AG08395 (cell line): ENCODE measurements at places on chromosomes 12 and 14.

DNA sequence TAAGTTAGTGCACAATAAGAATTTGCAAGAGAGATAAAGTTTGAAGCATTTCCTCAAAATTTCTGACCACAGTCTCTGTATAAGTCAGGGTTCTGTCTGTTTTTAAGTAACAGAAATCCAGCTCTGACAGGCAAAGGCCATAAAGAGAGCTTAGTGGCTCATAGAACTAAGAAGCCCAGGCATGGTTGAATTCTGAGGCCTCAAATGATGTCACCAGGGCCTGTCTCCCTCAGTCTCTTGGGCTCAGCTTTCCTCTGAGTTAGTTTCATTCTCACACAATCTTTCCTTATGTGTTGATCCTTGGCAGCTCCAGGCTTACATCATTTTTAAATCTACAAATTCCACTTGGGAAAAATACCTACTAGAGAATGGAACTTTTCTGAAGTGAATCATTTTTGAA is 173.4 kb upstream of the ATP2B1 start:
- peak; percentile 38 for DNase-seq

- DNase-seq = peak; percentile 46
These were observed 16.5 kb upstream of the LUM start for GRCh38 chr12:91127751-91128150.

DNA sequence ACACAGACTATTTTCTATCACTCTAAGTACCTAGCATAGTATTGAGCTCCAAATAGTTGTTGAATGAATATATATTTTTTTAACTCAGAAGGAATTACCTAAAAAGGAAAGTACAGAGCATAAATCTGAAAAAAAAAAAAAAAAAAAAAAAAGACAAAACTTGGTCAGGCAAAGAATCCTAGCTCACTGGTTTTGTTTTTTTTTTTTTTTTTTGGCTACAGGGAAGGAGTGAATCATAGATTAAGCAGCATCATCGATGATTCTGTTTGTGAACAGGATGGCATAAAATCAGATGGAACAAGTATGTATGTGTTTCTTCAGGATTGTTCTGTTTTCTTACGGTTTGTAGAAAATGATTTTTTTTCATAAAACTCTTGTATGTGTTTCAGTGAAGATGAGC is 66.1 kb upstream of the BCAT1 start:
- no peak for DNase-seq

DNA sequence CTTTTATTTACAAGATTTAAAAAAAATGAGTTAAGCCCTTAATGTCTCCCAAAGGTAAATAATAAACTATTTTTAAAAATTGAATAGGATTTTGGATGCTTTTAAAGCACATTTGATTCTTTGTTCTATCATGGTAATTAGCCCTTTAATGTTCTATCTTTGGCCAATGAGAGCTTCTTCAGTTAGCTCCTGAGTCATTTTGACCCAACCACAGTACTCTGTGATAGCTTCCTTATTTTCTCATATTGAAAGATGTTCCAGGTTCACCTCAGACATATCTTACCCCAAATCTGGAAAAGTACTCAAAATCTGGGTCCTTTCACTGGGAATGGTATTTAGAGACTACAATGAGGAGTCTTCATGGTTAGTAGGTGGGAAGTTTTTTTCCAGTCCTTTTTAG is 98.0 kb downstream of the MYRFL start:
- DNase-seq = no peak

DNA sequence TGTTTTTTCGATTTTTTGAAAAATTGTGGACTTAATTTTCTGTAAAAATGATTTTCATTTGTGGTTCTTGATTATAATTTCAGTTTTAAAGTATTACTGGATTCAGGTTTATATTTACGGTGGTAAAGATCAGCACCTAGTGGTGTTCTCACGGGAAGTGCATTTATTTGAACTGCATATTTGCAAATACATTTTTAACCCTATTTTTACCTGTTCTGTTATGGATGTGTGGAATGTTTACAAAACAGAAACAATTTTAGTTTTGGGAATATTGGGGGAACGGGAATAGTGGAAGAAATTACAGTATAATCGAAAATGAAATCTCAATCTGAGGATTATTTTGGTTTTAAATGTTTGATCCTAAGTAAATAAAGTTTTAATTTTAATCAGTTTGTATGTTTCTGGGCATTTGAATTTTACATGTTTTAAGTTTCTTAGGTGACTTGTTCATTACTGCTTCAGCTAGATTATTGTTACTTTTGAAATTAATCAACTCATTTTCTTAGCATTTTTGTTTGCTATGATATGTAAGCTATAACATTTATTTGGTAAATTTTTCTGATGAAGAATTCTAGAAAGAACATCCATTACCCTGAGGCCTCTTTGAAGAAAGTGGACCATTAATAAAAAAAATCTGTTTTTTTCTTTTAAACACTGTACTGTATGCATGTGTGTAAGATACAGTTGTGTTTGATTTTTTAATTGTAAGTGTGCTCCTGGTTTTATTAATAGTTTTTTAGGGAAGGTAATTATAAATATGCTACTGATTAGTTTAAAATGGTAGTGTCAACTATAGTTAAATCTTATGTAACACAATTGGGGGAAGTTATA is 942 bp downstream of the ATF7IP start:
- no peak for DNase-seq

DNA sequence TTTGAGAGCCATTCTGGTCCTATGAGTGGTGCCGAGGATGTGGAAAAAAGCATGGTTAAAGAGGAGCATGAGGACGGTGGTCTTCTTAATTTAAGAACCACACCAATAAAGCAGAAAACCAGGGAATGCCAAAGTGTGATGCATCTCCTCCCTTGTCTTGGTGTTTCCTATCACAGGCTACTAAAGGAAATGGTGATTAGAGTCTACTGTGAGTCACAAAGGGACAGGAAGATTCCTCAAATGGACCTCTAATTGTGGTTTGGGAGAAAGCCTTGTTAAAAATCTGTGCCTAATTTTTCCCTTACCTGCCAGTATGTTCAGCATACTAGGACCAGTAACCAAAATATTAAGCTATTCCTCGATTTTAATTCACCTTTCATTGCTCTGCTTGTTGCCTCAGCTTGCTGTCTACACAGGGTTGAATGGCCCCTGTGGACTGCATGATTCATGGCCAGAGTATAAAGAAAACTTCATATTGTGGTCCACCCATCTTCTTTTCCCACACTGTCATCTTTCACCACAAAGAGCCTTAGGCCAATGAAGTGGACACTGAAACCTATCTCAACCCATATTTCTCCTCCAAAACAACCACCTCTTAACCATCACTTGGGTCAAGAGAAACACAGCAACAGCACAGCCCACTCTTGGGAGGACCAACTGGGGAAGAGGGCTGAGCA is 38.8 kb downstream of the DIO2 start:
- peak; percentile 9 for DNase-seq

- no peak for DNase-seq
These were observed 38.4 kb downstream of the AKAP6 start for GRCh38 chr14:32367516-32367915.

- no peak for DNase-seq
These were observed 209.2 kb downstream of the PHLDA1 start for GRCh38 chr12:75822416-75822815.

DNA sequence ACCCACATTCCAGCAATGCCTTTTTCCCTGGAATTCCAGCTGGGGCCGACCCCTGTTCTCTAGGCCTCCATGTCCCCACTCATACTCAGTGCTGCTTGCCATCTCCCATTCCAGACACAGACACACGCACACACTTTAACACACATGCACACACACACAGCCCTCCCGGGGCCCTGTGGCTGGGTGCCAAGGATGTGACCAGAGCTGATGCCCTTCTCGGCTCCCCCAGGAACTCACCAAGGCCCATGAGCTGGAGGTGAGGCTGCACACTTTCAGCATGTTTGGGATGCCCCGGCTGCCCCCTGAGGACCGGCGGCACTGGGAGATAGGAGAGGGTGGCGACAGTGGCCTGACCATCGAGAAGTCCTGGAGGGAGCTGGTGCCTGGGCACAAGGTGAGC is 4.3 kb downstream of the PLEKHG6 start:
- DNase-seq = no peak
